ENCODE measurements at places on chromosomes 6 and 20.

DNA sequence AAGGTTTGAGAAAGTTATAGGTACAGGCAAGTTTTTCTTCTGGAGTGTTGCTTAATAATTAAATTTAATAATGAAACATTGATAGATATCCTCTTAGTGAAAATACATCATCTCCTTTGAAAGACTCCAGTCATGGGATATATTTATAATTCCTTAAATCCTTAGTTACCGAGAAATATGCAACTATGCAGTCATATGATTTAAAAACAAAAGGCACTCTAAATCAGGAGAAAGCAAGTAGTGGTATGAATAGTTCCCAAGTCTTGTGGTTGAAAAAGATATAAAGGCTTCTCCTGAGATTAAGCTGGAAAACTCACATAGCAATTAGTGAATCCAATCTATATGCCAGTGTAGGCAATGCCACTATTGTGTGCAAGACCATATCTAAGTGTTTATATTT lies 475.4 kb downstream of the EYS start:
- DNase-seq, result no peak

DNA sequence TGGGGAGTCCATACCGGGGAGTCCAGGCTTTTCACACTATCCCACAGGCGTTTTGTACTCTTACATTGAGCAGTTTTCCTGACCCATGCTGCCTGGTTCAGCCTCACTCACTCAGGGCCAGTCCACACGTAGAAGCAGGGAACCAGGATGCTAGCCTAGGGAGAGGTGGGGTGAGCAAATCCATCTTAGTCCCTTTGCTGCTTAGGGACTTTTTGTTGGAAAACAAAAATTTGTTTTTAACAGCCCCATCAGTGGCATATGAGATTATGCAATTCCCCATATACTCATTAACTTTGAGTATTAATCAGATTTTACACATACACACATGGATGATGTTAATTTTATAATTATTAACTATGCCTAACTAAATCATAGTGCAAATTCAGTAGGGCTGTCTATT lies 84.2 kb downstream of the EZR start:
- DNase-seq, result no peak

DNA sequence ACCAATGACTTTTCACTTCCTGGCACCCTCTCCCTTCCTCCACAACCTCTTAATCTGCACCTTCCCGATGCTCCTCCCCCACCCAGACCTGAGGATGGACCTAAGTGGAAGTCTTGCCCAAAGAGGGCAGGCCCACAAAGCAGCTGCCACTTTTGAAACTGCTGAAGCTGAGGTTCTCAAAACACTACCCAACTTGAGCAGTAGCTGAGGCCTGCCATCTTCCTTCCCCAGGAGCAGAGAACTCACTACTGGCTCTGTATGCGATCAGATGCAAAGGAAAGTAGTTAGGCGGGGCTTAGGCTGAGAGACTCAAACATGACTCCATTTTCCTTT lies 1.5 kb downstream of the HM13 start:
- no peak for DNase-seq

- no peak for DNase-seq
Observed at GRCh38 chr20:16953858-16954257, 205.7 kb downstream of the OTOR start.

- no peak for DNase-seq
Observed at GRCh38 chr6:73696966-73697655, 1.1 kb downstream of the CD109 start.

DNA sequence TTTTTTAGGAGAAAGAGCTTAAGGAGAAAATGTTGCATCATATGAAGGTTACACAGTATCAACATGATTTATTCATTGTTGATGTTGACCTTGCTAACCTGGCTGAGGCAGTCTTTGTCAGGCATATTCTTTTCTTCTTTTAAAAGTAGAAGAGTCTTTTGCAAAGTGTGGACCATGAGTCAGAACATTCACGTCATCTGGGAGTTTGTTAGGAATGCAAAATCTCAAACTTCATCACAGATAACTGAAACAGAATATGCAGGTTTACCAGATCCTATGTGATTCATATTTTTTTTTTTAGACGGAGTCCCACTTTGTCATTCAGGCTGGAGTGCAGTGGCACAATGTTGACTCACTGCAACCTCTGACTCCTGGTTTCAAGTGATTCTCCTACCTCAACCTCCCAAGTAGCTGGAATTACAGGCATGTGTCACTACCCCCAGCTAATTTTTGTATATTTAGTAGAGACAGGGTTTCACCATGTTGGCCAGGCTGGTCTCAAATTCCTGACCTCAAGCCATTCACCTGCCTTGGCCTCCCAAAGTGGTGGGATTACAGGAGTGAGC lies 530.4 kb upstream of the BTBD3 start:
- DNase-seq, result no peak

- DNase-seq, result no peak
Observed at GRCh38 chr20:2230726-2231488, 64.9 kb upstream of the TGM3 start.

DNA sequence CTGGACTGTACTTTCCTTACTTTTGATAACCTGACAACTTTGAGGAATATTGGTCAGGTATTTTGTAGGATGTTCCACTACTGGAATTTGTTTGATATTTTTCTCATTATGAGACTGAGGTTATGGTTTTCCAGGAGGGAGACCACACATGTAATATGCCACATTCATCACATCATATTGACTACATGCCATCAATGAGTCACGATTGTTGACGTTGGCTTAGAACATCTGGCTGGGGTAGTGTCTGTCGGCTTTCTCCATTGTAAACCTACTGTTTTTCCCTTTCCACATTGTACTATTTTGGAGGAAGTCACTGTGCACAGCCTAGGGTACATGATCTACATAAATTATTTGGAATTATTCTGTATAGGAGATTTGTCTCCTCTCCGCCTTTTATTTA lies 1.4 kb upstream of the STX11 start:
- no peak for DNase-seq

- no peak for DNase-seq
Observed at GRCh38 chr6:7731294-7731693, 5.4 kb downstream of the BMP6 start.

DNA sequence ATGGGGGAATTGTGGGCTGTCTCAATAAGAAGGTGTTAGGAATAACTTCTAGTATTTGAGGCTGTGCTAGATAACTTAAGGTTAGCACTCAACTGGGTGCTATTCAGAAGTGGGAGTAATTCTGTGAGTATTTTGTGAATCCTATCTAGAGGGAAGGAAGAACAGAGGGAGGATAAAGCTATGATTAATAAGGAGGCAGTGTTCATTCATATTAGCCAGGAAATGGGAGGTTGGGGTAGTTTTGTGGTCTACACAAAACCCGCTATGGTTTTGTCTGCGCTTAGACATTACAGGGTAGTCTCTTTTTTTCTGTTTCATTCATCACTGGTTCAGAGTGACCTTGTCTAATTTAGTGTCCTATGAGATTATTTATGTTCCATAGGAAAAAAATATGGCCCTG lies 341.0 kb downstream of the ARHGAP18 start:
- no peak for DNase-seq

- no peak for DNase-seq
Observed at GRCh38 chr6:121305957-121306607, 28.2 kb downstream of the TBC1D32 start.

DNA sequence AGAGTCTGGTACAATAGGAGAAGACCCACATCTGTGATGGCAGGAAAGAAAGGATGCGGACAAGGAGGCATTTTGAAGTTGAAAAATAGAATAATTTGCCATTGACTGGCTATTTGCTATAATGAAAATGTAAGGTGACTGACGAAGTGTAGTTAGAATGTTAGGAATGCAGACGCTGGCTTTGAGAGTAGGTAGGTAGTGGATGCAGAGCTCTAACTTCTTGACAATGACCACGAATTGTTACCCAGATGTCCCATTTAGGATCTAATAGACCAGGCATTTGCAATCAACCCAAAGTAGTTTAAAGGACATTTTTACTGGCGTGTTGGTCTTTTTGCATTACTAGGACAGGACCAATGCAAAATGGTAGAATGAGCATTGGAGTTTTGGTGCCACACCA lies 14.2 kb downstream of the MLIP start:
- DNase-seq, result no peak

GRCh38 chr20:48189181-48189580 lies 403.9 kb upstream of the SULF2 start:
- DNase-seq, result no peak

DNA sequence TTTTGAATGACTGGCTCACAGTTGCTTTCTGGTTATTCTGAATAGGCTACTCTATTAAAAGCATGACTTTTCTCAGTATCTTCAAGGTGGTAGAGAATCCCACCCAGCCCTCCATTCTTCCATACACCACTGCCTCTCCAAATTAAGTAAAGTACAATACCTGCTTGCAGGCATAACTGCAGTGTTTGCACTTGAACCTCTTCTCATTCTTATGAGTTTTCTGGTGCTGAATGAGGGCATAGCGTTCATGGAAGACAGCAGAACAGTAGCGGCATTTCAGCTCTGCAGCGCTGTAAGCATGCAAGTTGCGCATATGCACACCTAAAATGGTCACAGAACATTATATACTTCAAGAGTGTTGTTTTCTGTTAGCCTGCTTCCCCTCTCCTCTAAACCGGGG lies 12.5 kb downstream of the CTCFL start:
- no peak for DNase-seq

GRCh38 chr20:37244572-37244957 lies 17.0 kb downstream of the GHRH start:
- no peak for DNase-seq

DNA sequence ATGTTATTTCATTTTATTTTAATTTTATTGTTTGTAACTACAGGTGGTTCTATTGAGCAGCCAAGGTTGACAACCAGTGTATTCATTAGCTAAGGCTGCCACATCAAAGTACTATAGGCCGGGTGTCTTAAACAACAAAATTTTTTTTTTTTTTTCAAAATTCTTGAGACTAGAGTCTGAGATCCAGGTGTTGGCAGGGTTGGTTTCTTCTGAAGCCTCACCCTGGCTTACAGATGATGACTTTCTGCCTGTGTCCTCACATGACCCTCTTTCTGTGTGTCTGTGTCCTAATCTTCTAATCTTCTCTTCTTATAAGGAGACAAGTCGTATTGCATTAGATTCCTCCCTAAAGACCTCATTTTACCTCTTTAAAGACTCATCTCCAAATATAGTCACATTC lies 208.4 kb downstream of the MANEA start:
- no peak for DNase-seq

DNA sequence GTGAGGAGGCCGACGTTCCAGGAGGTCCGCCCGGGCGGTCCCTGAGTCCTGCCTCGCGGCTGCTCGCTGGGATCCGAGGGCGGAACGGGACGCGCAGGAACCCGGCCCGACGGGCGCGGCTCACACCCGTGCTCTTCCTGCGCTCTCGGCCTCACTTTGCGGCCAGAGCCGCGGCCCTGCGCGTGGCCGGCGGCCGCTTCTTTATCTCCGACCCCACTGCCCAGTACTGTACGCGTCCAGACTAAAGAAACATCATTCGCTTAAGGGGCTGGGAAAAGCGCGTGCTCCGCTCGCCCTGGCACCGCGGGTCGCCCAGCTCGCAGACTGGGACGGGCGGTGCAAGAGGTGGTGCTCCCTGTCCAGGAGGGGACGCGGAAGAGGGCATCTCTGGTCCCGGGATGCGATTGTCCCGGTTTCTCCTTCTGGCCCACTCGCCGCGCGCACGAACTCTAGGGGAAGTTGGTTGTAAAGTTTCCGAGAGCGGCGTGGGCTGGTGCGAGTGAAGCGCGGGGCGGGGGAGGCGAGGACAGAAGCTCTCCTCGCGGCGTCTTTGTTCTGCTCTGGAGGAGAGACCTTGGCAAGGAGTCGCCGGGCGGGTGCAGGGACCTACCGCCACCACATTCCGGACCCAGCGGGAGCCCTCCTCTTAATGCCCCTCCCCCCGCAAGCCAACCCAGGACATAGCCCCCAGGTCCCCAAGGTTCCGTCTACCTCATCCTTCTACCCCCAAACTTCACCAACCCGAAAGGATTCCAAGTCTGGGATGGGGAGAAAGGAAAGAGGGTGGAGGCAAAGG lies 71.0 kb downstream of the SOX4 start:
- DNase-seq, result no peak

DNA sequence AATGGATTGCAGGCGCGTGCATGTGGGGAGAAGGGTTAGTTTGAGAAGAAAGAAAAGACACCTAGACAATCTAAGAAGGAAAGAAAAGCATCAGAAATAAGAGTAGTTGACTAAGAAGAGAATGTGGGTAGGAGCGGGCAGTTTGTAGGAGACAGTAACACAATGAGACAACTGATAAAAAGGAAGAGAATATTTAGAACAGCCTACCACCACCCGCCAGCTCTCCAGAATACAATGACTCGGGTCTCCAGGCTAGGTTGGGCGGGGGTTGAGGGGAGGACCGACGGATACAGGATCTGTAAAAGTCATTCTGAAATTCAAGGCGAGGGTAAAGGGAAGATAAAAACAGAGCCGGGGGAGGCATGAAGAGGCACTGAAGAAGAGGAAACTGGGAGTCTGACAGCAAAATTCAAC lies 712 bp downstream of the ABHD16A start:
- DNase-seq, result peak; percentile 31

Measured in activated T-cell treated with anti-CD3 and anti-CD28 coated beads for 48 hours (primary cell).